ENCODE measurements at places on chromosomes 13 and 19.

- H3K4me1 ChIP-seq, result no peaks in the 10 kb centered on the region
- no peaks in the 10 kb centered on the region for H3K27me3 ChIP-seq
- peak overlapping the region; percentile 26 for H3K4me3 ChIP-seq
- no peaks in the 10 kb centered on the region for H3K36me3 ChIP-seq
Observed at GRCh38 chr19:6551607-6552450, 21.0 kb downstream of the TNFSF9 start.

GRCh38 chr13:72218966-72219365 is 352.0 kb upstream of the DACH1 start:
- no peak overlapping the region for H3K27ac ChIP-seq
- no peak for DNase-seq
- H3K36me3 ChIP-seq, result no peaks in the 10 kb centered on the region
- no peaks in the 10 kb centered on the region for H3K27me3 ChIP-seq
- no peaks in the 10 kb centered on the region for H3K4me1 ChIP-seq

DNA sequence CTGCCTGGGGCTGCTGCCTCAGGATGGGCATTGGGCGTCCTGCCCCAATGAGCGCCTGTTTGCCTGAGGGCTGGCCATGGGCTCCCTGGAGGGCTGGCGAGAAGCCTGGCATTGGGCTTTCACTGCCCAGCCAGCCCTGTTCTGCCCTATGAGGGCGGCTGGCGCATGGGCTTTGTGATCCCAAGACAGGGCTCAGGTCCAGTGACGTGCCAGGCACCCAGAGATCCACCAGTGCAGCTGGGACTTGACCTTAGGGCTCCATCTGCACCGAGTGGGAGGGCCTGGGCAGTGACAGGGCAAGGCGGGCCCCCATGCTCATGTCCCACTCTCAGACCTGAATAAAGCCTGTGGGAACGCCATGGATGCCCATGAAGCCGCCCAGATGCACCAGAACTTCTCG is 34.3 kb downstream of the MAU2 start:
- no peaks in the 10 kb centered on the region for H3K27me3 ChIP-seq
- no peak overlapping the region for H3K4me3 ChIP-seq
- no peaks in the 10 kb centered on the region for H3K4me1 ChIP-seq
- peaks cover 34% of the 10 kb centered on the region for H3K36me3 ChIP-seq
- H3K27ac ChIP-seq, result no peak overlapping the region

DNA sequence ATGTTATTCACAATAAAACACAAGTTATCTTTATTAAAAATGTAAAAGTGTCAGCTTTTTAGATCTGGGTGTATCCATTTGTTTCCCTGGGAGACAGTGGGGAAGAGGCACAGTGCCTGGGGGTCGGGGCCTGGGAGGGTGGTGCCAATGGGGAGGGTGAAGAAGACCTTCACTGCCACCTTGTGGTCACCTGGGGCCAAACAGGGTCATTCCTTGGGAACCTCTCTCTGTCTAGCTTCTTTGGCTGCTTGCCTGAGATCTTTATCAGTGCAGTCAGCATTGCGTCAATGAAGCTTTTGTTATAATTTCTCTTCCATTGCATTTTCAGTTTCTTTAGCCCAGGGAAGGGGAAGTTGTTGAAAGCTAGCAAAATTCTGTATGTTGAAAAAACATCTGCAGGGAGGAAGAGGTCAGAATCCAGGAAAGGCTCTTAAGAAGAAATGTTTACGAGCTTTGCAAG is 39.1 kb downstream of the PCDH8 start:
- peak; percentile 84 for DNase-seq
- H3K4me1 ChIP-seq, result peaks cover 2% of the 10 kb centered on the region
- H3K36me3 ChIP-seq, result no peaks in the 10 kb centered on the region

GRCh38 chr19:42284591-42285341 is 15.7 kb downstream of the CIC start:
- H3K4me3 ChIP-seq, result peak overlapping the region; percentile 82
- peaks cover 8% of the 10 kb centered on the region for H3K4me1 ChIP-seq
- H3K27ac ChIP-seq, result no peak overlapping the region
- peaks cover 31% of the 10 kb centered on the region for H3K36me3 ChIP-seq

GRCh38 chr19:7911508-7912143 is 3.0 kb upstream of the TGFBR3L start:
- peaks cover 28% of the 10 kb centered on the region for H3K36me3 ChIP-seq
- peaks cover 9% of the 10 kb centered on the region for H3K27me3 ChIP-seq
- no peaks in the 10 kb centered on the region for H3K4me1 ChIP-seq
- DNase-seq, result no peak
- no peak overlapping the region for H3K4me3 ChIP-seq

GRCh38 chr19:41541990-41542584 is 33.9 kb upstream of the CEACAM21 start:
- H3K27me3 ChIP-seq, result no peaks in the 10 kb centered on the region
- H3K27ac ChIP-seq, result no peak overlapping the region
- H3K4me3 ChIP-seq, result no peak overlapping the region
- H3K4me1 ChIP-seq, result no peaks in the 10 kb centered on the region
- H3K36me3 ChIP-seq, result peaks cover 3% of the 10 kb centered on the region
- DNase-seq, result peak; percentile 55

DNA sequence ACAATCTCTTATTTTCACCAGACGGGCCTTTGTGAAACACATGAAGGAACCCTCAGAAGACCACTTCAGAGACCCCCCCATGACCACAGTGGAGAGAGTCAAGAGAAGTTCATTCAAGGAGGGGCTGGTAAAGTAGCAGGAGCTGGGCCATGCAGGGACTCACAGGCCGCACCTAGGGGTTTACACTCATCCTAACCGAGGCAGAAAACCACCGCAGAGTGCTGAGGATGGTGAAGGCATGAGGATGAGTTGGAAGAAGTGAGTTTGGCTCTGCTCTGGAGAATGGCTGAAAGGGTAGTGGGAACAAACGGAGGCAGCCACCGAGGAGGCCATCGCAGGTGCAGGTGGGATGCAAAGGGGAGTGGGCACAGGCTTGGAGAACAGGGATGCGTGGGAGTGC is 1046.9 kb downstream of the UQCRFS1 start:
- no peak overlapping the region for H3K27ac ChIP-seq
- peaks cover 15% of the 10 kb centered on the region for H3K4me1 ChIP-seq
- H3K36me3 ChIP-seq, result no peaks in the 10 kb centered on the region
- H3K4me3 ChIP-seq, result no peak overlapping the region

GRCh38 chr13:43388282-43389034 is 365.1 kb downstream of the DNAJC15 start:
- no peak overlapping the region for H3K4me3 ChIP-seq
- H3K4me1 ChIP-seq, result no peaks in the 10 kb centered on the region
- no peak for DNase-seq
- H3K27ac ChIP-seq, result no peak overlapping the region
- no peaks in the 10 kb centered on the region for H3K36me3 ChIP-seq
- H3K27me3 ChIP-seq, result no peaks in the 10 kb centered on the region

DNA sequence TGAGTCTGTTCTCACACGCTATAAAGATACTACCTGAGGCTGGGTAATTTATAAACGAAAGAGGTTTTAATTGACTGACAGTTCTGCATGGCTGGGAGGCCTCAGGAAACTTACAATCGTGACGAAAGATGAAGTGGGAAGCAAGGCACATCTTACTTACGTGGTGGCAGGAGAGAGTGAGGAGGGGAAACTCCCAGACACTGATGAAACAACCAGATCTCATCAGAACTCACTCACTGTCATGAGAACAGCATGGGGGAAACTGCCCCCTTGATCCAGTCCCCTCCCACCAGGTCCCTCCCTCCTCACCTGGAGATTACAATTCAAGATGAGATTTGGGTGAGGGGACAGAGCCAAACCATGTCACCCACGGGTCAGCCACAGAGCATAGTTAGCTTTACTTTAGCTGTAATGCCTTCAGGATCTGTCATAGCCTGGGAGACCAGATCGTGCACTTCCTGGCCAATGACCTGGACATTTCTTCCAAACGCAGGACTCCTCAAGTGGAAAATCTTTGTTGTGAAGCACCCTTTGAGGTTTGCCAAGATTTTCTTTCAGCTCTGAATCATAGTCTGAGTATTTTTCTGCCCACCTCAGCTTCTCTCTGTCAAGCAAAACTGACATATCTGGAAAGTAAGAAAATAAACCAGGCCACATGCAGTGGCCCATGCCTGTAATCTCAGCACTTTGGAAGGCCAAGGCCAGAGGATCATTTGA is 25.2 kb upstream of the HIF3A start:
- no peak overlapping the region for H3K27ac ChIP-seq
- peaks cover 5% of the 10 kb centered on the region for H3K4me1 ChIP-seq
- no peaks in the 10 kb centered on the region for H3K27me3 ChIP-seq
- H3K4me3 ChIP-seq, result no peak overlapping the region

DNA sequence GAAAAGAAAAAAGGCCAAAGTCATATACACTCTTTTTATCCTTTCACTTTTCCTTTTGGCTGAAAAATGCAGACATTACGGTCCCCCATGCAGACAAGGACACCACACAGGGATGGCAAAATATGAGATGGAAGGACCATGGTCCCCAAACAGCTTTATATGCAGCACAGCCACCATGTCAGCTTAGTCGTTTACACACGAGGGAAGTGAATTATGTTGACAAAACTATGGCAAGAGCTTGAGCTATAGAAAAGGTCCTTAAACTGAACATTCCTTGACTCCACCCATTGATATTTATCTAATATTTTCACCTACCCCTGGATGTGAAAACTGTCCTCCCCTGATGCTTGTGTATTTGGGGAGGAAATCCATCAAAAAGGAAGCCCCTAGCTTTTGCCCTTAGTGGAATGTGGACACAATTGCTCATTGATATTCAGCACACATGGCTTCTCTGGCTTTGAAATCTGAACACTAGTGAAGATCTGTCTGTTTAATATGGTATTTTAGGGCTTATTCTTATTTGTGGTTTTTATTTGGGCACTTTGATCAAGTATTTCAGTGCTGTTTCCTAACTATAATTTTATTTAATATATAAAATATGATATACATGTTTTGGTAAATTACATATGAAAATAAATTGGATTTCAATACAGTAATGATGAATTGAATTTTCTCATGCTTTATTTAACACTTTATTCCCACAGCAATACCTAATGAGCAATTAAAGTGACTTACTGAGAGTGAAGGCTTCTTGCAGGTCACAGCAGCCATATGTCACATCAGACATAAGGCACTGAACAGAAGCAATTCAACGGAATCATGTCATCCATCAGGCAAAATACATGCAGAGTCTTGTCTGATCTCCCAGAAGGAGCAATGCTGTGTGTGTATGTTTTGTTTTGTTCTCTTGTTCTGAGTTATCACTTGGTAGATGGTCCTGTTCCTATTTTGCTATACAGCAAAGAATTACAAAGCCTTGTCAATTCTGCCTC is 6.8 kb upstream of the GTF2F2 start:
- no peaks in the 10 kb centered on the region for H3K27me3 ChIP-seq
- no peaks in the 10 kb centered on the region for H3K36me3 ChIP-seq
- H3K4me3 ChIP-seq, result no peak overlapping the region
- no peak for DNase-seq

- no peak for DNase-seq
- H3K4me1 ChIP-seq, result no peaks in the 10 kb centered on the region
- no peaks in the 10 kb centered on the region for H3K36me3 ChIP-seq
- no peak overlapping the region for H3K4me3 ChIP-seq
- no peaks in the 10 kb centered on the region for H3K27me3 ChIP-seq
Observed at GRCh38 chr19:1189419-1189818, 15.4 kb upstream of the SBNO2 start.

DNA sequence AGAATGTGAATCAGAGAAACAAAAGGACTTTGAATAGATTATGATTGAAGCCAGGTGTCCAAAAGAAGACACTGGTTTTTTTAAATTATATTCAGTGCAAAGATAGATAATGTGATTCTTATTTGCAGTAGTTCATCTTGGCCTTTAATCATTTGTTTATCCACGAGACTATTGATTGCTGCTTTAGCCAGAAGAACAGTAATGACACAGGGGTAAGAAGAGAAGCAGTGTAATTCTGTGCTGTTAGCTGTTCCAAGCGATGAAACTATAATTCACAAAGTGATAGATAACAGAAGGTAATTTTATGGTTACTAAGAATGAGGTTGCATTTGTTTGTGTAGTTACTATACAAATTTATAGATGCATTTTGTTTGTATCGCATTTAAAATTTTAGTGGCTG is 311.6 kb downstream of the MZT1 start:
- H3K4me3 ChIP-seq, result no peak overlapping the region
- no peak overlapping the region for H3K27ac ChIP-seq
- H3K27me3 ChIP-seq, result no peaks in the 10 kb centered on the region
- no peaks in the 10 kb centered on the region for H3K36me3 ChIP-seq
- no peak for DNase-seq

DNA sequence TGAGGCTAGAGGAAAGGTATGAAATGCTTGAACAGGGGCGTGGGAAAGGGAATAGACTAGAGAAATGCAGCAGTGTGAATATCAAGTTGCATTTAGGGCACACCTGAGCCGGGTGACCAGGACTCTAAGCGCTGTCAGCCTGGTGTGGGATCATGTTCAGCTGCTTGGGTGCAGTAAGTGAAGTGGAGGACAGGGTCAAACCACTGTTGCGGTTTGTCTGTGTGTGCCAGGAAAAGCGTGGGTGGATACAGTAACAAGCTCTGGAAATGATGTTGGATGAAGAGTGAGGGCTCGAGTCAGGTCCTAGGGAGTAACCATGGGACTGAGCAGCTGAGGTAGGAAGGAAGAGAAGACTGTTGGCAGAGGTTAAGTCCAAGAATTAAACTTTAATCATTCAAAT is 15.8 kb downstream of the DGKH start:
- no peak overlapping the region for H3K4me3 ChIP-seq
- H3K27ac ChIP-seq, result no peak overlapping the region
- no peak for DNase-seq
- no peaks in the 10 kb centered on the region for H3K4me1 ChIP-seq
- peaks cover 12% of the 10 kb centered on the region for H3K36me3 ChIP-seq

DNA sequence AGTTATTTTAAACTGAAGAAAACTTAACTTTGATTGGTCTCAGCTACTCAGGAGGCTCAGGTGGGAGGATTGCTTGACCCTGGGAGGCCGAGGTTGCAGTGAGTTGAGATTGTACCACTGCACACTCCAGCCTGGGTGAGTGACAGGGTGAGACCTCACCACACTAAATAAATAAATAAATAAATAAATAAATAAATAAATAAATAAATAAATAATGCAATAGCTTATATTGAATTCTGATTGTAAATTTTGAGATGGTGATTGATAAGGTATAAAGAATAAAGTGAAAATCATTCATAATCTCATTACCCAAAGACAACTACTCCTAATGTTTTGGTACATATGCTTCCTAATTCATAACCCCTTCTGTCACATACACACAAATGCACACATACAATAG is 58.1 kb downstream of the TUBA3C start:
- no peak for DNase-seq
- H3K36me3 ChIP-seq, result peaks cover 14% of the 10 kb centered on the region
- no peaks in the 10 kb centered on the region for H3K4me1 ChIP-seq
- H3K27ac ChIP-seq, result no peak overlapping the region
- no peaks in the 10 kb centered on the region for H3K27me3 ChIP-seq

GRCh38 chr13:104357174-104357573 is 1291.0 kb upstream of the SLC10A2 start:
- no peaks in the 10 kb centered on the region for H3K36me3 ChIP-seq
- H3K4me3 ChIP-seq, result no peak overlapping the region
- no peaks in the 10 kb centered on the region for H3K27me3 ChIP-seq
- no peak for DNase-seq
- H3K4me1 ChIP-seq, result no peaks in the 10 kb centered on the region
